ENCODE measurements at places on chromosomes 13 and 19.

- no peak for DNase-seq
Observed at GRCh38 chr13:93680329-93680728, 453.7 kb downstream of the GPC6 start.

GRCh38 chr13:35698911-35699576 is 222.6 kb upstream of the MAB21L1 start:
- DNase-seq: no peak

- DNase-seq: no peak
Observed at GRCh38 chr13:76329004-76329403, 557.2 kb downstream of the KCTD12 start.

DNA sequence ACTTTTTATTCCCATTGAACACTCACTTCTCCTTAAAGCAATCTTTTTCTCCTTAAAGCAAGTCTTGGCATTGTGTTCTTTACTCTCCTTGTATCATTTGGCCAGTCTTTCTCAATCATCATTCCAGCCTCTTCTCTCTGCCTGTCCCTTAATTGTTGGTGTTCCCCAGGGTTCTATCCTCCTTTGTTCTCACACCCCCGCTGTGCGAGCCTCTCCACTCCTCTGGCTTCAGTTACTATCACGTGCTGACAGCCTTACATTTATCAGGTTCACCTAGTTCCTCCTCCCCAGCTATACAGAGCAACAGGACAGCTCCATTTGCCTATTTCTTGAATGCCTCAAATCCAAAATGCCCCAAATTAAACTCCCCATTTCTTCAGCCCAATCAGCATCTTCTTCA is 24.6 kb downstream of the CYSLTR2 start:
- DNase-seq: no peak

GRCh38 chr19:48365602-48366001 is 1.4 kb downstream of the SYNGR4 start:
- no peak for DNase-seq

DNA sequence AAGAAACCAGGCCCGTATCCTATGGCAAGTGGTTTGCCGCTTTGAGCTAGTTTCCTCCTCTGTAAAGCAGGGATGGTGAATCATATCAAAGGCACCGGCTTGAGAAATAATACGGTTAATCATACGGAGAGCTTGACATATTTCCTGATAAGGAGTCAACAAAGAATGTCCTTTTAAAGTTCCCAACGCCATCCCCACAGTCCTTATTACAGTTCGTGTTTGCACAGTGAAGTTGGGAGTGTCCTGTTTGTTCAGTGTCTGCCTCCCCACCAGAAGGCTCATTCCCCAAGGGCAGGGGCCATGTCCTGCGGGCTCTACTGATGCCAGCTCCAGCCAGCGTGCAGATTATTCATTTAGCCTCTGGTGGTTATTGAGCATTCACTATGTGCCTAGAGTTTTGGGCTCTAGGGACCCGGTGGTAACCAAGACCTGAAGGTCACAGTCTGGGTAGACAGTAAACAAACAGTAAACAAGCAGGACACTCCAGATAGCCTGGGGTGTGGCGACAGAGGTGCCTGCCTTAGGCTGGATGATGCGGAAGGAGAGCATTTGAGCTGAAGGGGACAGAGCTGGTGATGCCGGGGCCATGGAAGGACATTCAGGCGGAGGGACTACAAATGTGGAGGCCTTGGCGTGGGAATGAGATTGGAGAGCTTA is 6.3 kb downstream of the GRAMD1A start:
- DNase-seq: no peak

GRCh38 chr19:2633693-2634075 is 68.8 kb downstream of the GNG7 start:
- no peak for DNase-seq

DNA sequence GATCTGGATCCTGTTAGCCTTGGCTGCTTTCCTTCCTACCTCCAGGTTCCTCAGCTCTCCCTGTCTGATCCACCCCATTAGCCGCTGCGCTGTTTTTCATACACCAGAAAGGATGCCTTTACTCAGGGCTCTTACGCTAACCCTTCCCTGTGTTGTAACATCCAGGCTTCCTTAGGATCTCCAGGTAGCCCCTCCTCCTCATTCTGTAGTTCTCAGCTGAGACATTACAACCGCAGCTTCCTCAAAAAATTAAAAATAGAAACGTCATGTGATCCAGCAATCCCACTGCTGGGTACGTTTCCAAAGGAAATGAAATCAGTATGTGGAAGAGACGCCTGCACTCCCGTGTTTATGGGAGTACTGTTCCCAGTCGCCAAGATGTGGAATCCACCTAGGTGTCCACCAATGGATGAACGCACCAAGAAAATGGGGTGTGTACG is 18.4 kb upstream of the MYADM start:
- no peak for DNase-seq

DNA sequence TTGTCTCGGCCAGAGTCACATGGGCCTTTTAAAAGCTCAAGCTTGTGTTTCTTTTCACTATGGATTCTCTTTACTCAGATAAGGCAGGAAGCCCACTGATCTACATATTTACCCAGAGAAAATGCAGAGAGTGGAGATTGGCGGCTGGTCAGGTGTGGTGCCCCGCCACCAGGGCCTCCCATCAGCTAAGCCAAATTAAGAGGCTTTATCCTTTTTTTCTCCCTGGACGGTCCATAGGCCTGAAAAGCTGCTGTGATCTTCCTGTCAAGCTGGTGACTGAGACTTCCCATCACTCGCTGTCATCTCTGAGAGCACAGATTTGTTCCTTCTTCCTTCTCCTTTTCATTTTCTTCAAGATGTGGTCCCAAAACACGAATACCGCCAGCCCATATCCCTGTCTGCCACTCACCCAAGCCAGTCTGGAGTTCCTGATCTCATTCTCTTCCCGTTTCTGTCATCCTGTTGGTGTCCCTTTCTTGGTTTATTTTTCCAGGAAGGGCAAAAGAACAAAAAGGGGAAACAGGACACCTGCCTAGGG is 1.9 kb downstream of the SAFB start:
- DNase-seq: no peak

DNA sequence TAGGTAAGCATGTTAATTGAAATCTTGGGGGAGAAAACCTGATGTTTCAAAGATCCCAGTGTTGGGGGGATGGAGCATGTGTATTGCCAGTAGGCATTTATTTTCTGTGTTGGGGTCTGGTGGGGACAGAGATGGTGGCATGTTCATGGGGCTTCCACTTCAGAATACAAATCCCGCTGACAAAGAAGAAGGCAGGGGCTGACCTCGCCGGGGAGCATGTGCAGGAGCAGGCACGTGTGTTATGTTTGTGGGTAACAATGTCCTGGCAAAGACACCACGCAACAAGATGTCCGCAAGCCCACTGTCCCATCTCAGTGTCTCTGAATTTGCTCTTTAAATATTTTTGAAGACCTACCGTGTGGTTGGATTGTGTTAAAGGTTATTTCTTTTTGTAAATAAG is 164.5 kb downstream of the TEX29 start:
- no peak for DNase-seq

All from Right ventricle myocardium inferior (tissue), 1 donor.